ENCODE measurements at places on chromosomes 11 and 22. TPM values are rescaled to one million over a fixed set of nuclear protein-coding genes. Genes with fewer than 3 reads are reported as not detected.
A peak's percentile ranks its signal among the peaks of the same experiment; 100 is the strongest.

- DNase-seq, result no peak
Measured at GRCh38 chr11:43410394-43410793, 51.7 kb downstream of the TTC17 start.

DNA sequence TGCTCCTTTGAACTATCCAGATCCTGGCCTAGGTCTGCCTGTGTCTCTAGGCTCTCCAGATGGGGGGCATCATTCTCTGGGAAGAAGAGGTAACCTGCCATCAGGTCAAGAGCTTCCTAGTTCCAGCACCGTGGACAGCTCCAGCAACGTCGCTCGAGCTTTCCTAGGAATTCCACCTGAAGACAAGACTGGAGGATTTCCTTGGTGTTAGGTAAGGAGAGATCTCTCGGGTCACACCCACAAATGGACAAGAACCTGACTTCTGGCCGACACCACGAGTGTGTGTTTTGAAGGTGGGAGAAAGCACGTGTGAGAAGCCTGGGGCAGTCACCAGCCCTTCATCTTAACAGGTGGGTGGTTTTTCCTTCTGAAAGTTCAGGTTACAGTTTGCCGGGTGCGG, 1.2 kb downstream of the PRG3 start:
- DNase-seq, result no peak

DNA sequence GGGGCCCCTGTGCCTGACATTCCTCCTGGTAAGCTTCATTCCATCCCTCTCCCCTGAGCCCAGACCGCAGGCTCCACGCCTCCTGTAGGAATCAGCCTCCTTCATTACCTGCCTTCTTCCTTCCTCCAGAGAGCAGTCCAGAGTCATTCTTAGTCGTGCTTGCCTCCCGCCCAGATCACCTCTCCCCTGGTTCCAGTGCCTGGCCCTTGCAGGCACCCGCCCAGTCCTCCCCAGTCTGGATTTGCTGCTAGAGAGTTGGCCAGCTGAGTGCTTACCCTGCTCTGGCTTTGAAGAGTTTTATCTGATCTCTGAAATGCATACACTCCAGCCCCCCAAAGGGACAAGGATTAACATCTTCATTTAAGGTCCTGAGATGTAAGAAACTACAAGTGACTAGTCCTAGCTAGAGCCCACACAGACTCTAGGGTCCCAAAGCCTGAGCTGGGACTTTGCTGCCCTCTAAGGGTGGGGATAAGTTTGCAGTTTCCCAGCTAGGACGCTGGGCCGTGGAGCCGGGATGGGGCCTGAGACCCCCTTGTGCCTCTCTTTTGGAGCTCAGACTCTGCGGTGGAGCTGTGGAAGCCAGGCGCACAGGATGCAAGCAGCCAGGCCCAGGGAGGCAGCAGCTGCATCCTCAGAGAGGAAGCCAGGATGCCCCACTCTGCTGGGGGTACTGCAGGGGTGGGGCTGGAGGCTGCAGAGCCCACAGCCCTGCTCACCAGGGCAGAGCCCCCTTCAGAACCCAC, 1.6 kb downstream of the NR1H3 start:
- no peak for DNase-seq

DNA sequence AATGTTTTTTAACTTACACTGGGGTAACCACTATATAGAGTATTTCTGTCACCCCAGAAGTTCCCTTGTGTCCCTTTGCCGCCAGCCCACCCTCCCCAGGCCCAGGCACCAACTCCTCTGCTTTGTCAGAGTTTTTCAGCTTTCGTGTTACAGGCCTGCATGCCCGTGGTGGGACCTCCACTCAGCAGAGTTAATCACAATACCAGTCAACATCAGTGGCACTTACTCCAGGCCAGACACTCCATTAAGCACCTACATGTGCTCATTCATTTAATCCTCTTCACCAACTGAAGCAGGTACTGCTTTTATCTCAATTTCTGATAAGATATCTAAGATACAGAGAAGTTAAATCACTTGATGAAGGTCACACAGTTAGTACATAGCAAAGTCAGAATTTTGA, 63.3 kb downstream of the LIF start:
- no peak for DNase-seq

The GAL3ST3 gene
- total RNA-seq, result 11.0 TPM

- DNase-seq, result no peak
Measured at GRCh38 chr11:1157645-1158591, at the start of gene MUC5AC. Gene MUC5AC, plus strand, starts transcription at chr11:1157953. Its CDS starts 47 bp downstream, at chr11:1158000.

DNA sequence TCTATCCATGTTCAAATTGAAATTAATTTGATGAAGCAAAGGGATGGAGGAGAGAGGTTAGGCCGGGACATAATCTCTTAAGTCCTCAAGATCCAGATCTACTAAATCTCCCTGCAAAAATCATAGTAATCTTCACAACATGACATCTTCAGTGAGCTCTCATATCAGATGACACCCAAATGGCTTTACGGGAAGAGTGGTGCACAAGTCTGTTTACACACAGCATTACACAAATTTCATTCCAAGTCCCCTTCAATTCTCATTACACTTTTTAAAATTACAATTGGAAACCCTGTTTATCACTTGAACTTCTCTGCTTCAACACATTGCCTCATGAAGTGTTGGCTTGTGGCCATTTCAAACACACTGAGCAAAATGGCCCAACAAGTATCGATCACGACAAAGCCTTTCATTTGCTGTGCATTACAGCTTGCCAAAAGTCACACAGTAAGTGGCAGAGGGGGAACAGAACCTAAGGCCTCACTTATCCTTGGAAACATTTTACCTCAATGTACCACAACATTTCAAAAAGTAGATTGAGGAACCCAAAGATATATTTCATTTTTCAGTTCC, 17.9 kb upstream of the TPH1 start:
- DNase-seq, result no peak

The TRIM6 gene
- 0.49 TPM for total RNA-seq

- DNase-seq, result no peak
Measured at GRCh38 chr11:83056204-83056603, 15.5 kb downstream of the RAB30 start.

GRCh38 chr11:131583421-131583820, 213.0 kb downstream of the NTM start:
- no peak for DNase-seq

The OMP gene
- total RNA-seq, result 2.1 TPM

DNA sequence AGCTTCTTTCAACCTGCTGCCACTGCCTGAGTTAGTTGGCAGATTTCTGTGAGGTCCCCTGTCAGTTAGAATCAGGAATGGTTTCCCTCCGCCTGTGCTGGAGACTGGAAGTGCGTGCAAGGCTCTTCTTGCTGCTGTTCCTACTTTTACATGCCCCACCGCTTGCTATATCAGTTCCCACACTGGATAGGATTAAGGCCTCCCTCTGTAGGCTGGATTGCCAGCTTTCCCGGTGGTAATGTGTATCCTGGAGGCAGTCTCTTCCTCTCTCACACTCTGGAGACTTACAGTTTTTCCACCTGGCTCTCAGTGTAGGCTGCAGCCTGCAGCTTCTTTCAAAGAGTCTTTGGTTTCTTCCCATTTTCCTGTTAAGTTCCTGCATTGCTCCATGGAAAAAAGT, 66.5 kb downstream of the ARHGAP42 start:
- DNase-seq, result no peak

The NUMA1 gene
- total RNA-seq, result 215 TPM

DNA sequence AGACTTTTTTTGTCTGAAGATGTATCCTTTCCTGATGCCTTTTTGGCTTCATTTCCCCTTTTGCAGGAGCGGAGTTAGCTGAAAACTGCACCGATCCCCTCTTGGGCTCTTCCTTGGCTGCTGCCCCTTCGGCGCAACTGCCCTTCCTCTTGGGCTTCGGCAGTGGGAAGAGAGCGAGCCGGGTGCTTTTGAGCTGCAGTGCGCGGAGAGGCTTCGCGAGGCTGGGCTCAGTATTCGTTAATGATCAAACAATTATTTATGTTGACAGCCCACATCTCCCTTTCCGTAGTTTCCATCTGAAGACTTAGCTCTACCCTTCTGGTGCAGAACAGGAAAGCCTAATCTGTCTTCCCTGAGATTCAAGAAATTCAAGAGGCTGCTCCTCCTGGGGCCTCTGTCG, 170.8 kb downstream of the CSNK2A3 start:
- no peak for DNase-seq

GRCh38 chr11:28104984-28105383, 3.0 kb downstream of the KIF18A start:
- no peak for DNase-seq

The SPINDOC gene
- total RNA-seq, result 20.2 TPM

- DNase-seq, result no peak
Measured at GRCh38 chr22:23816156-23816976, 22.4 kb downstream of the DERL3 start.

- peak; percentile 77 for DNase-seq
Measured at GRCh38 chr11:122069707-122070360, 46.2 kb downstream of the BLID start.

The MAPK11 gene
- total RNA-seq, result 25.8 TPM

DNA sequence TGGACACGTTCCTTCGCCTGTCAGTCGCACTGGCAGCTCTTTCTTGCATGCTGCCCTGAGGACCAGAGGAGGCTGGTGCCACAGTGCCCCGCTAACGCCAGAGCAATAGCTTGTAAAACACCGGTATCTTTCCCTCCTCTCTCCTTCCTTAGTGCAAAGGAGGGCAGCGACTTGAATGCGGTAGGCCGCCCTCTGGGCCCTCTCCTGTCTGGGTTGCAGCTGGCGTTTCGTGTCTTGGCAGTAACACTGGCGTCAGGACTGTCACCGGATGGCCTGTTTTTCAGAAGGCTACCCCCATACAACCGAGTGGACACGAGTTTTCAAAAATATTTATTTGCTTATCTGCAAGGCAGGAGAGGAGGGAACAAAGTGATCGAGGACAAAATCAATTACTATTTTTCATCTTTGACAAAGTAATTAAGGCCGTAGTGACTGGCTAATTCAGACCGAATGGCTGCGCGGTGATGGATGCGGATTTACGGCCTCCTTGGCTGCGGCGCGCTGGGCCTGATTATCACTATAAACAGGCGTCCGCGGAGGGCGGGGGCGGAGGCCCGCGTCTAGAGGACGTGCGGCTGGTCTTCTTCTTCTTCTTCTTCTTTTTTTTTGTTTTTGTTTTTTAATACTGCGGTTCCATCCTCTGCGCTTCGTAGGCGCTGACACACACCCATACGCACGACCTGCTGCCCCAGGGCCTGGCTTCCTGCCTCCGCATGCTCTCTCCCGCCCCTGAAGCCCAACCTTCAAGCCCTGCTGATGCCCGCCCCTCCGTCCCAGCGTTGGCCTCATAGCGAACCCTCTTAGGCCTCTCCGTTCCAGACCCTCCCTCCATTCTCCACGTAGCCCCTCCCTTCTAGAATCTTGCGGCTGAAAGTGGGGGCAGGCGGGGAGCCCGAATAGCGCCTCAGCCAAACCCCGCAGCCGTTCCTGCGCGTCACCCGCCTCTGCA, 2.9 kb upstream of the SLC6A5 start:
- DNase-seq, result no peak

DNA sequence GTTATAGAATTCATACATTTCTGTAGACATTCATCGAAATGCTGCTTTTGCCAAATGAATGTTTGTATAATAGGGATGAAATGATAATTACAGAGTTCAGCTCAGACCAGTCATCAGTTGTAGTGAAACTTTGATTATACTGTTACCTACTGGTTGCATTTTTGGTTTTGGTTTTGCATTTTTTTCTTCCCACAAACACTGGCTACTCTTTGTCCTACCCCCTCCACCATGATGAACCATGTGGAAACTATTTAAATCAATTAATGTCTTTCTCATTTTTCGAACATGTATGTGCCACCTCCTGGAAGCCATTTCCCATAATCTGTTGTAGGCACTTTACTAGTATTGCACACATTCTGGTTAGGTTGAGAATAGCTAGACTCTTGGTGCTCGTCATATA, 75.3 kb upstream of the MTNR1B start:
- no peak for DNase-seq

The PKDREJ gene
- 0.11 TPM for total RNA-seq

- no peak for DNase-seq
Measured at GRCh38 chr11:90510839-90511238, 288.0 kb upstream of the CHORDC1 start.

DNA sequence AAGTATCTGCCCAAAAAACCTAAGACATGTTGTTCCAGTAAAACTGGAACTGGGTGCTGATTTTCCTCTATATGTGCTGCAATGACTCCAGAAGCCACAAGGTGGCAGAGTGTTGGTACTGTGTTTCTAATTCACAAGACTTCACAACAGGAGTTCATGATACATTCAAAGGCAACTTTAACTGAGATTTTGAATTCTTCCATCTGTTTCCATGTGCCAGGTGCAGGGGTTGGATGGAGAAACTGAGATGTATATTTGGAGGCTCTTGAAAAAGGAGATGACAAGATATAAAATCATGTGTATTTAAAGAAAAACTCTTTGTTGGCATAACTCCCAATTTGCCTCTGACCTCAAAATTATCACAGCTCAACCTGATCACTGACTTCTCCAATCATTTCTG, 1098.6 kb upstream of the CCDC90B start:
- DNase-seq, result peak; percentile 81

- DNase-seq, result no peak
Measured at GRCh38 chr22:17258788-17259148, 39.5 kb upstream of the ADA2 start.

The APLNR gene
- total RNA-seq, result 11.0 TPM

DNA sequence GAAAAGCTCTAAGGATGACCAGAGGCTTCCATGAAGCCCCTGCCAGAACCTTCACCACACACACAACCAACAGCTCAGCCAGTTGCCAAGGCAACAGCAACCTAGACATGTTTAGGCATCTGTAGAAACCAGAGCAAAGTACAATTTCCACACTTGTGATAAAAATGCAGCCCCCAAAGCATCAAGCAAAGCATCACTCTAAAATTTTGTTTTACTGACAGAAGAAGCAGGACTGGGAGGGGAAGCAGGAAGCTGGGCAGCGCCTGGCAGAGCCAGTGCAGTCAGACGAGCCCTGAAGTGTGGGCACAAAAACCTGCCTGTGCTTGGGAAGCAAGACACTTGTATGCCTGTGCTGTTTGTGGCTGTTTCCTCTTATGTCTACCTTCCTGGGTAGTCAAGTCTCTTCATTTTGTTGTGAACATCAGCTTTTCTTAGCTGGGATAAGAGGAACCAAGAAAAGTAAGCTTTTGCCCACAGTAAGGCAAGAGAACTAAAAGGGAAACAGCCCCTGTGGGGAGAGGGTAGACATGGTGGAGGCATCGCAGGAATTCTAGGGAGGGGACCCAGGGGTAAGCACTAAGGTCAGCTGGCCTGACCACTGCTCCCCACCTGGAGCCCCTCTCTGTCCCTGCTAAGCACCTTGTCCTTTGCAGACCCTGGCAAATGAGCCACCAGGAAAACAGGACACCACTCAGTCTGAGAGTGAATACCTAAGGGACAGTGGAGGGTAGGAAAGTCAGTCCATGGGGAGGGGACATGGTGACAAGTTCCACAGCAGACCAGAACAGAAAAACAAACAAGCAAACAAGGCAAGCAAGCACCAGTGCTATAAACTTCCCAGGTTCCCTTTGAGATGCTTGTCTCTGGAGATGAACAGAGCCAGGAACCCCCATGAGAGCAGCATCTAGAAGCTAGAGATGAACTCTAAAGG, 13.4 kb downstream of the PACSIN2 start:
- DNase-seq, result no peak

GRCh38 chr11:122895563-122895962, 13.0 kb downstream of the JHY start:
- no peak for DNase-seq

DNA sequence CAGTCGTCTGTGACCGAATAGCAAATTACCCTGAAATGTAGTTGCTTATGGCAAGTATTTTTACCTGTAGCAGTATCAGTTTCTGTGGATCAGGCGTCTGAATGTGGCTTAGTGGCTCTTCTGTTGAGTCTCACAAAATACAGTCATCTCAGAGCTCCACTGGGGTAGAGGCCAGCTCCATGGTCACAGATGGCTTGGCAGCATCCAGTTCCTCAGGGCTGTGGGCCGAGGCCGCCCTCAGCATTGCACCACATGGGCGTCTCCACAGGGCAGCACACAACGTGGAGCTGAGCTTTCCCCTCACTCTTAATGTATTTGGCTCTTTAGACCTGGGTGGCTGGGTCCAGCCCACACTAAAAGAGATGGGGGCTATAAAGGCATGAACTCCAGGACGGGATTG, 57.8 kb downstream of the SBF1 start:
- no peak for DNase-seq
